ENCODE measurements at places on chromosomes 7 and 10.

DNA sequence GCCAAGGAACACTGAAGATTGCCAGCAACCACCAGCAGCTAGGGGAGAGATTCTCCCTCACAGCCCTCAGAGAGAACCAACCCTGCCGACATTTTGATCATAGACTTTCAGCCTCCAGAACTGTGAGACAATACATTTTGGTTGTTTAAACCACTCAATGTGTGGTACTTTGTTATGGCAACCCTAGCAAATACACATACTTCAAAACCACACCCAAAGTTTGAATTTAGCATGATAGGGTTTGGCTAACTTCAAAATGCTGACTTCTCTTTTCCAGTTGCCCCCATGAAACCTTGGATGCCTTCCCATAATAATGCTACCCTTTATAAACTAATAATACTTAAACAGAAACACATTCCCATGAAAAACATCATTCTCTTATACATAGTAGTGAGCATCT lies 149.8 kb downstream of the DGKI start:
- DNase-seq, result no peak

DNA sequence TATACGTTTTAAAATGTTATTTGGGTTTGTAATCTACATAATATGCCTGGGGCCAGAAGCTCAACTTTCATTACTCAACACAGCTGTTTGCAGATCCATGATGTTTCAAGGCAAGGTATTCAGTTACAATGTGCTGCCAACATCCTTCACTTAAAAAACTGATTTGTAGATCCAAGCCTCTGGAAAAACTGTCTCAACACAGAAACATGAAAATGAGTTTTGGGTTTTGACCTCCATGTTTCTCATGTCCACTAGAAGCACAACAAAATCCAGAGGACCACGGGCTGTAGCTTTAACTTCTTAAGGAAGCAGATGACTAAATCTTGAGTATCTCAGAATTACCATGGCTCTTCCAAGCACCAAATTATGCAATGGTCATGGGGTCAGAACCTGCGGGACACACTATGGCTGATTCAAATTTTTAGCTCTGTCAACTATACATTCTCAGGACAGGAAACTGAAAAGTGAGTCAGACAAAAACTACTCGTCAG lies 247.1 kb upstream of the GRB10 start:
- peak; percentile 76 for DNase-seq

DNA sequence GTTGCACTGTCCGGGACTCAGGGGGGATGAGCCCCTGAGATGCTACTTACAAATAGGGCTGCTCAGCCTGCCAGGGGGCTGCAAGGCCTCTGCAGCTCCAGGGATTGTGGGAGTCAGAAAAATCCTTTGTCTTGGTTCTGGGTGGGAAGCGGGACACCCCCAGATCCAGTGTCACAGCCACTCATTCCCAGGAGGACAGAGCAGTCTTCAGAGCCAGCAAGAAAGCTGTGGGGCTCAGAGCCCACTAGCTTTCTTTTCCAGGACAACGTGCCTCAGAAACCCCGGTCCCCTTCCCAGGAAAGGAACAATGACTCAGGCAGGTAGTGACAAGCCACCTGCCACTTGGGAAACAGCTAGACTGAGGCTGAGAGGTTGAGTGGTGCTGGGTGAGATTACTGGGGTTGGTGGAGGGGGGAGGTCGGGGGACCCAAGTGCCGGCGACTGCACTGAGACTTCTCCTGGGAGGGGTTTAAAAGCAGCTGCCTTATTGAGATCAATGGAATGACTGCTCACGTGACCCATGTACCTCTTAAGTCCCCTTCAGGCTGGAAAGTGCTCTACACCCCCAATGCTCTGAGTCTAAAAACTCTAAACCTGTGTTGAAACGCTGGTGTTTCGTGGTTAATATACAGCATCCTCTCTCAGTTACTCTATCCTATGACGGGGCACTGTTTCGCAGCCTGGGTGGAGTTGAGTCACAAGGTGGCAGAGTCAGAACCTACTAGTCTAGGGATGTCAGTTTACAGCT lies 123.6 kb downstream of the UBE2H start:
- DNase-seq, result no peak

- DNase-seq, result no peak
Measured at GRCh38 chr10:109969760-109970346, 37.9 kb upstream of the ADD3 start.

DNA sequence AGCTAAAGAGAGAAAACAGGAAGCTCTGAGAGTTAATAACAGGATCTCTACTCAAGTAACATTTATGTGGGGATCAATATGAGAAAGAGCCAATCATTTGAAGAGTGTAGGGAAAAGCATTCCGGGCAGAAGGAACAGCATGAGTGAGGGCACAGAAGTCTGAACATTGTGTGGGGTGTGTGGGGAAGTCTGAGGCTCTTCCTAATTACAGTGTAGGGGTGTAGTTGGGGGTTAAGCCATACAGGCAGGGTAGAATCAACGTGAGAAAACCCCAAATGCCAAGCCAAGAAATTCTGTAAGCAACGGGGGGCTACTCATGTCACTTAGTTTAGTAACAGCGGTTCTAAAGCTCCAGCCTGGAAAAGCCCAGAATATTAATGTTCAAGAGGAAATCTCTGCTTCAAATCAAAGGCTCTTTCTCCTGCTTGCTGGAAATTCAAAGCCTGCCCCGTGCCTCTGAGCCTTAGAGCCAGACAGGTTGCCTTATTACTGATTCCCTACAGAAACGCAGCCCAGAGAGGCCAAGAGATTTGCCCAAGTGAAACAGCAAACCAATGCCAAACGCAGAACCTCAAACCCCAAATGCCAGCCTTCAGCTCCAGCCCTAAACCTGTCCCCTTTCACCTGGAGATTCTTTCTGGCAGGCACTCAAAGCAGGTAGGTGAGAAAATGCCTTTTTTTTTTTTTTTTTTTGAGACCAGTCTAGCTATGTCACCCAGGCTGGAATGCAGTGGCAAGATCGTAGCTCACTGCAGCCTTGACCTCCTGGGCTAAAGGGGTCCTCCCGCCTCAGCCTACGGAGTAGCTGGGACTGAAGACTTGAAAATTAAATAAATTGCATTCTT lies 36.1 kb downstream of the DNAJB12 start:
- DNase-seq, result no peak

DNA sequence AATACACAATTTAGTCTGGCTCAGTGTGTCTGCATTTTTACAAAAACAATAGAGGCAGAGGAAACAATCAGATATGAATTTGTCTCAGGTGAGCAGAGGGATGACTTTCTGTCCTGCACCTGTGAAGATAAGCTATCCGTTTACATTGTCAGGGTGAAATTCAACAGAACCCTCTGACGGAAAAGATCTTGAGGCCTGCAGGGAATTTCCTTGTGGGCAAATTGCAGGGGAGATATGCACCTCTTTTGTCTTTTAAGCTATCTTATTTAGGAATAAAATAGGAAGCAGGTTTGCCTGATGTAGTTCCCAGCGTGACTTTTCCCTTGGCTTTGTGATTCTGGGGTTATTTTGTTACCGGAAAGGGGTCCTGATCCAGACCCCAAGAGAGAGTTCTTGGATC lies 325.1 kb downstream of the GALNT17 start:
- no peak for DNase-seq

- DNase-seq, result no peak
Measured at GRCh38 chr10:1643161-1643907, 94.0 kb downstream of the ADARB2 start.

DNA sequence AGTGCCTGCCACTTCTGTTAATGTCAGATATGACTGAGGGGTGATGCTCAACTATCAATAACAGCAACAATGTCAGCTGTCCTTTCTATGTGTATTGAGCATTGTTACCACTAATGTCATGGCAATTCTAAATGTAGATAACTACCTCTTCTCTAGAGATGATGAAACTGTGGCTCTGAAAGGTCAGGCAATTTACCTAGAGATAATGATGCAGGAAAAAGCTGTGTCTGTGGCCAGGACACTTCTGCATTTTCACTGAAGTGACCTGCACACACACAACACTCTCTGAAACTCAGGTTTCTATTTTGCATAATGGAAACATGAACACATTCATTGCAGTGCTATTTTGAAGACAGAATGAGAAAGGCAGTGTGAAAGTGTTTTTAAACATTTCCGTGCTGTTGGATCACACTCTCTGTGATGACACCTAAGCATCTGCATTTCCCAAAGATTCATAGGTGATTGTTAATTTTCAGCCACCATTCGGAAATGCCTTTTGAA lies 148.2 kb downstream of the KCND2 start:
- DNase-seq, result no peak

- no peak for DNase-seq
Measured at GRCh38 chr7:95906851-95907250, 134.5 kb downstream of the DYNC1I1 start.

DNA sequence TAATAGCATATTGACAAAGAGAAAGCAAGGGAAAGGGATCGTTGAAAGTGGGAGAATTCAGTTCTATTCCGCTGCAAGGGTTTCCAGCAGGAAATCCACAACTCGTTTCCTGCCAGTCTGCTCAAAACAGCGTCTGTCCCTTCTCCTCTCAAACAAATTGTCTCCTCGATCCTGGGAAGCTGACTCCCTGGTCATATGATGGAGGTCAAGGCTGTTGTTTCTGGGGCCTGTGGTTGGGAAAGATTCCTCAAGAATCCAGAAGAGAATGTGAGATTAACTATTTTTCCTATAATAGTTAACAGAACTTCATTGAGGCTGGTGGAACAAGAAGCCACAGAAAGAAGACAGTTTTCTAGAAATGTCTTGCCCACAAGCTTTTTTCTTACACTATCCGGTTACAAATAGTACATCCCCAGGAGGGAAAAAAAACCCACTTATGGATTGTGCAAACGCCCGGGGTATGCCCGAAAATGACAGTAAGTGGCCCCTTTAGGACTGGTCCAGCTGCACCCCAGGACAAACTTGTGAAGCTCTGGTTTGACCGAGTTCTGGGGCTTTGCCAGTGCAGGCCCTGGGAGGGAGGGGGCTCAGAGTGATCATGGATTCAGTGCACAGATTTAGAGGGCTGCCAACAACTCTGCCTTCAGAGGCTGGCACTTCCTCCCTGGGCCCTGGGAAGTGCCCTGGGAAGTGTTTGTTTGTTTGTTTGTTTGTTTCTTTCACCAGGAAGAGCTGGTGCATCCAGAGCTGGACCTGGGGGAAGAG lies 49.4 kb upstream of the CTBP2 start:
- DNase-seq, result peak; percentile 58

DNA sequence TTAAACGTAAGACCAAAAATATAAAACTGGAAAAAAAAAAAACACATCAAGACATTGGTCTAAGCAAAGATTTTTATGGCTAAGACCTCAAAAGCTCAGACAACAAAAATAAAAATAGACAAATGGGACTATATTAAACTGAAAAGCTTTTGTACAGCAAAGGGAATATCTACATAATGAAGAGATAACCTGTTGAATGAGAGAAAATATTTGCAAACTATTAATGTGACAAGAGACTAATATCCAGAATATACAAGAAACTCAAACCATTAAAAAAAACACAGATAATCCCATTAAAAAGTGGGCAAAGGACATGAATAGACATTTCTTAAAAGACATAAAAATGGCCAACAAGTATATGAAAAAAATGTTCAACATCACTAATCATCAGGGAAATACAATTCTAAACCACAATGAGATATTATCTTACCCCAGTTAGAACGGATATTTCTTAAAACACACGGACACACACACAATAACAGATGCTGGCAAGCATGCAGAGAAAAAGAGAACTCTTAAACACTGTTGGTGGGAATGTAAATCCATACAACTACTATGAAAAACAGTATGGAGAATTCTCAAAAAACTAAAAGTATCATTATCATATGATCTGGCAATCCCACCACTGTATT lies 28.8 kb downstream of the CNOT4 start:
- DNase-seq, result no peak

DNA sequence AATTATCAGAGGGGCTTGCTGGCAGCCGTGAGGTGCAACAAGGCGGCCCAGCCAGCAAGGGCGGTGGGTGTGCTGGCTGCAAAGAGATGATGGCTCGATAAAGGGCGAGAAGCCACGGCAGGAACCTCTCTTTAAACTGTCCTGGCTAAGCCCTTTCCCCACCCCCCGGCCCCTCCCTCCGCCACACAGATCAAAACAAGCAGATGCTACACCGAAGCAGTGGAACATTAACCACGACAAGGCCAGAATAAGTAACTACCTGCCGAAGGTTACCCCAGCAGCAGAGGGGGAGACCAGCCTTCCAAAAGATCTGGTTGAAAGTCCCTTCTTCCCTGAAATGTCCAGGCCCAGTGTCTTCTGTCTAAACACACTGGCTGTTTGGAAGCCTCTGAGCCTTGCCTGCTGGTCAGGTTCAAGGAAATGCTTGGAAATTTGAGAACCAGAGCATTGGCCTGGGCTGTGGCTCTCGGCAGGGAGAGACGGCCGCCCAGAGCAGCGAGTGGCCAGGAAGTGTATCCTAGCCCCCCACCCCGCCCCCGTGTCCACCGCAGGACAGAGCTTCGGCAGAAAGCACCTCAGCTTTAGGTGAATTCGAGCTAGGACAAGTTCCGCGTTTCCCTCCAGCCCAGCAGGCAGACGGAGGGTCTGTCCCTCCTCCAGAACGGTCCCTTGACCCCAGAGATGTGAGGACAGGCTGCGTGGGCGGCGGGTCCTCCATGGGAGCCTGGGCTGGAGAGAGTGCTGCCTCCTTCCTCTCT lies 2.1 kb downstream of the FAM20C start:
- DNase-seq, result peak; percentile 63

- DNase-seq, result no peak
Measured at GRCh38 chr10:84269162-84269561, 24.3 kb downstream of the RGR start.

DNA sequence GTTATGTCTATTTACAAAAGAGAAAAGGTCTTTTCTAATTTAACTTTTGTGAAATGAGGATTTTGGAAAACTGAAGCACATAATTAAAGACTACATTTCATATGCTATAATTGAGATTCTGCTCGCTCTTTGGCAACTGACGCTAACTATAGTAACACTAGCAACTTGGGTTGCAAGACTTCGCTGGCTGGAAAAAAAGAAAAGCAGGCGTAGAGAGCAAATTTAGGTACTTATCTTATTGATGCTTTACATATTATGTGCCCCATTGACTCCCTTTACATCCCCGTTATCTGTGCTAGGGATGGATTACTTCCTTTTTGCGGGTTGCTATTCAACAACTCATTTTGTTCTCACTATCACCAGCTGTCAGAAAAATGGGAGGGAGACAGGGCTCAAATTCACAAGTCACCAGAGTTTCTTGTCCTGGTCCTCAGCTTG lies 10.5 kb downstream of the SEMA3C start:
- no peak for DNase-seq

DNA sequence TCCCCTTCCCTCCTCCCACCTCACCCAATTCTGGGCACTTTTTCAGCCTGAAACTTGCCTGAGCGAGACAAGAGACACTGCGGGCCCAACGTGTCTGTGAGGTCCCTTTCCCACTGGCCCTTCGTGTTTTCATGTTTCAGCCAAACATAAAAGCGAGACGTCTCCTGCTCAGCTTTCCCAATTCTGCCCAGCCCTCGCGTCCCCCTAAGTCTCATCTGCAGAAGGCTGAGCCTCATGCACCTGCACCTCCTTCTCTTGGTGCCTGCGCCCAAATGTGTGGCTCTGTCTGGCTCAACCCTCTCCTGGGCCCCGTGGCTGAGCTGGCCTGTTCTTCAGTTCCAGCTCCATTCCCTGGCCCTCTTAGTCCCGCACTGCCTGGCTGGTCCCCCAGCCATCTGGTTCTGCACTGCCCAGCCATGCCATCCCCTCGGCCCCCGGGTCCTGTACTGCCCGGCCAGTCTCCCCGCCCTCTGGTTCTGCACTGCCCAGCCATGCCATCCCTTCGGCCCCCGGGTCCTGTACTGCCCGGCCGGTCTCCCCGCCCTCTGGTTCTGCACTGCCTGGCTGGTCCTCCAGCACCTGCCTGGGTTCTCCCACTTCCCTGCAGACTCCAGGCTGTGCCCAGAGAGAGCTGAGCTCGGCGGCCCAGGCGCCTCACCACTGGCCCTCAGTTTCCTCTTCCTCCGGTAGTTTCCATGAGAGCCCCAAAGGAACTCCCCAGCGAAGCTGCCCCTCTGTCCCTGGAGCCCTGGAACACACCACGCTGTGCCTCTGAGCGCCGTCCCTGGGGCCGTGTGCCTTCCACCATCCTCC lies 224.1 kb downstream of the DNAJB6 start:
- DNase-seq, result no peak
